ENCODE measurements at places on chromosomes 1 and 21.

GRCh38 chr1:170864238-170864637 is 71.1 kb upstream of the MROH9 start:
- no peak for DNase-seq

GRCh38 chr1:11138952-11139351 is 39.3 kb upstream of the EXOSC10 start:
- no peak for DNase-seq

- no peak for DNase-seq
Observed at GRCh38 chr1:67429011-67429527, 1.1 kb downstream of the SERBP1 start.

- no peak for DNase-seq
Observed at GRCh38 chr1:205451202-205451601, 4.6 kb downstream of the BLACAT1 start.

DNA sequence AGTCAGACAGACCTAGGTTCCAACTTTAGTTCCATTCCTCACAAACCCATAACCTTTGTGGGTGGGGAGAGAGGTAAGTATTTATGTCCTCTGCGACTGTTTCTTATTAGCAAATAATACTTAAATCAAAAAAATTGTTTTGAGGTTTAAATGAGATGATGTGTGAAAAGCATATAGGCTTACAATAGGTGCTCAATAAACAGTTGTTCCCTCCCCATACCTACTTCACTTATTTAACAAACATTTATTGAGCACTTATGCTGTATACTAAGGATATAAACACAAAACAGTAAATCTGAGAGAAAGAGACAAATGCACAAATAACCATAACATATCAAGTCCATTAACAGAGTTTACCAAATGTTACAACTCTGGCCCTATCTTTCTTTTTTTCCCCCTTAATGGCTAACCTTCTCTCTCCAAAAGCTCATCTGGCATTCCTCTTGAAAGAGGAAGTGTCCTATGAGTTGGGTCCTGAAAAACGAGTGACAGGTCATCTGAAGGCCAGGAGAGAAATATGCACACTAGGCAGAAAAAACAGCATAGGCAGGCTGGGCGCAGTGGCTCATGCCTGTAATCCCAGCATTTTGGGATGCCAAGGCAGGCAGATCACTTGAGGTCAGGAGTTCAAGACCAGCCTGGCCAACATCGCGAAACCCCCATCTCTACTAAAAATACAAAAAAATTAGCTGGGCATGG is 10.3 kb downstream of the PIGM start:
- no peak for DNase-seq

- DNase-seq = no peak
Observed at GRCh38 chr1:225908013-225908640, 15.9 kb downstream of the PYCR2 start.

GRCh38 chr1:66384258-66384921 is 149.6 kb upstream of the SGIP1 start:
- no peak for DNase-seq

- DNase-seq = no peak
Observed at GRCh38 chr1:98702976-98703375, 41.5 kb downstream of the SNX7 start.

- DNase-seq = peak; percentile 88
Observed at GRCh38 chr1:243850452-243851256, 611 bp upstream of the AKT3 start.

- DNase-seq = no peak
Observed at GRCh38 chr1:58568271-58568860, 8.7 kb downstream of the TACSTD2 start.

DNA sequence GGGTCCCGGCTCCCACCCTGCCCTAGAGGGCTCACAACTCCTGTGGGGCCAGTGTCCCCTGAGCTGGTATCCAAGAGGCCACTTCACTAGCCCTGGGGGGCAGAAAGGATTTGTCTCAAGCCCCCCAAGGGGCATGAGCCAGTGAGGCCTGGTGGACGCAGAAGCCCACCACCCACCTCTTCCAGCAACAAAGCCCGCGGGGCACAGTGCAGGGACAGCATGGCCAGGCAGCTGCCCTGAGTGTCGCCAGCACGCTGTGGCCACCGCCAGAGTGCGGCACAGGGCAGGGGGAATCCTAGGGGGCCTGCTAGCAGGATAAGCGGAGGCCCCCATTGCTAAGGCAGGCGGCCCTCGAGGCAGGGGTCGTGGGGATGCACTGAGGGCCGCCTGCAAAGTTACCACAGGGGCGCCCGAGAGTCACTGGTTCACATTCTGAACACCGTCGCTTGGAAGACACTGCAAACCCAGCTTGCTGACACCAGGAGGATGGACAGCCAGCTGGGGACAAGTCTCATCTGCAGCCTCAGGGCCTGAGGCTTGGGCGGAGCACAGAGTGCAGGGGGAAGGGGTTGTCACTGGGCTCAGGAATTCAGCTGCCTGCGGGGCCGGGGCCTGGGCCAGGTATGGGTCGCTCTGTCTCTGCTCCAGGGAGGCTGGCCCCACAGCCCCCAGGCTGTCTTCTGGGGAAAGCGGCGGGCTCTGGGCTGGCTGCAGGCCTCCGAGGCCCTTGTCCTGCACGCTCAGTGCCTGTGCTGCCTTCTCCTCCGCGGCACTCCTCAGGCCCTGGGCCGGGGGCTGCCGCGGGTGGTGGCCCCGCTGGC is 26.8 kb downstream of the SLC19A1 start:
- peak; percentile 58 for DNase-seq

GRCh38 chr1:181151378-181152326 is 63.2 kb downstream of the IER5 start:
- DNase-seq = no peak

DNA sequence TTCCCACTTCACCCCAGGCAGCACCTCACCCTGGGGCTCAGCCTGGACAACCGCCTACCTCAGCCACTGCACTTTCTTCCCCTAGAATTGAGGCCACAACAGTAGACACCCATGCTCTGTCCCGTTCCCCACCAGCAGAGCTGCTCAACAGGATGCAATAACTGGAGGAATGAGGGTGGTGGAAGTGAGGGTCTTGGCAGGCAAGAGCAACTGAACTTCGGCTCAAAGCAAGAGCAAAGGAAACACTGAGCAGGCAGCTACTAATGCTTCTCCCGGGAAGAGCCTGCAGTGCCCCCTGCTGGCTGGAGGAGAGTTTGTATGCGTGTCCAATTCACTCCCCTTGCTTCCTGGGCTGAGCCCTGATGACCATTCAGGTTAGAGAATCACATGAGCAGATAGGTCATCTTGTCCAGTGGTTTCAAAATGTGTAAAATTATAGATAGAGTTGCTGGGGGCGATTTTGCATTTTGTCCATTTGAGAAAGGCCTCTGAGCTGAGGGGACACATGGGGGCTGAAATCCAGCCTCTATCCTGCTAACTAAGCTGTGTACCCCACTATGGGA is 13.9 kb downstream of the NT5C1A start:
- peak; percentile 71 for DNase-seq

GRCh38 chr1:182133181-182133580 is 71.7 kb upstream of the ZNF648 start:
- no peak for DNase-seq

GRCh38 chr1:198096390-198096789 is 60.4 kb upstream of the NEK7 start:
- no peak for DNase-seq

DNA sequence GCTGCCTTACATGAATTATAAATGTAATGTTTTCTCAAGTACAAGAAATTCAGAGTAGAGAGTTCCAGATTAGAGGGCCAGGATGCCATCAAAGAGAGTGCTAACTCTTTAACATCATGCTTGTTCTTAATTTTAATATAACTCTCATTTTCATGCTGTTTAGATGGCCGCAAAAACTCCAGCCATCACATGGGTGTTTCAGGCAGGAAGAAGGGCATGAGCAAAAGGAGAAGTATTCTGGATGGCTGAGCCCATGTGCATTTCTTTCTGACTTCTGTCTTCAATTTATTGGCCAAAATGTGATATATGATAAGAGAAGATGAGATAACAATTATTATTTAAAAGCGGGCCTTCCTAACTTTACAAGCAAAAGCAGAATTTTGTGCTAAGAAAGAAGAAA is 1328.6 kb downstream of the MRPL39 start:
- no peak for DNase-seq

DNA sequence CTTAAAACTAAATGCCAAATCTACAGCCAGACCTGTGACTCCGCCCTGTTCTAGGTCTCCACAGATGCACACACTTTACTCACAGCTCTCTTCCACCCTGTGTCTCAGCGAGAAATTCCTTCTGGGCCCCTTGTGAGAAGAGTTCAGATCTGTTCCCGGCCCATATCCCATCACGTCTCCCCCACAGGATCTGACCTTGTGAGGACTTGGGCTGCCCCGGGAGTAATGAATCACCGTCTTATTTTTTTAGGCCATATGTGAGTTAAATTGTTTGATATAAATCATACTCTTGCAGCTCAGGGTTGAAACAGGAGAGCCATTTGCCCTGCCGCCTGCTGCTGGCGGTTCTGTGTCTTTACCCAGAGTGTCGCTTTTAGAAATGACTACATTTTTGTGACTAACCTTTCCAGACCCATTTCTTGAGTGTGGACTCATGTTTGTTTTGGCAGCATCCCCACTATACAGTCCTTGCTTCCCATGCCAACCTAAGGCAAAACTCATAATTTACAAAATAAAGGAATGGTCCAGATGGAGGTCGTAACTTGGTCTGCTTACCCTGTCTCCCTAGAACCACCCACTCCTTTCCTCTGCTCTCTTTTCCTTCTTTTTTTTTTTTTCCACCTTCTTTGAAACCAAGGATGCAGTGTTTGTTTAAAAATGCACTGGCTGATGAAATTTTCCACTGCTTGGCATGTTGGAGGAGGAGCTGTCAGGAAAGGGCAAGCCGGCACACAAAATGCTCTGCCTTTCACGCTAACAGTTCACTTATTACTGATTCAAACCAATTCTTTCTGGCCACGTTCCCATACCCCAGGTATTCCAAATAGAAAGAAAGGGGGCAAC is 98.0 kb upstream of the C1orf105 start:
- no peak for DNase-seq

DNA sequence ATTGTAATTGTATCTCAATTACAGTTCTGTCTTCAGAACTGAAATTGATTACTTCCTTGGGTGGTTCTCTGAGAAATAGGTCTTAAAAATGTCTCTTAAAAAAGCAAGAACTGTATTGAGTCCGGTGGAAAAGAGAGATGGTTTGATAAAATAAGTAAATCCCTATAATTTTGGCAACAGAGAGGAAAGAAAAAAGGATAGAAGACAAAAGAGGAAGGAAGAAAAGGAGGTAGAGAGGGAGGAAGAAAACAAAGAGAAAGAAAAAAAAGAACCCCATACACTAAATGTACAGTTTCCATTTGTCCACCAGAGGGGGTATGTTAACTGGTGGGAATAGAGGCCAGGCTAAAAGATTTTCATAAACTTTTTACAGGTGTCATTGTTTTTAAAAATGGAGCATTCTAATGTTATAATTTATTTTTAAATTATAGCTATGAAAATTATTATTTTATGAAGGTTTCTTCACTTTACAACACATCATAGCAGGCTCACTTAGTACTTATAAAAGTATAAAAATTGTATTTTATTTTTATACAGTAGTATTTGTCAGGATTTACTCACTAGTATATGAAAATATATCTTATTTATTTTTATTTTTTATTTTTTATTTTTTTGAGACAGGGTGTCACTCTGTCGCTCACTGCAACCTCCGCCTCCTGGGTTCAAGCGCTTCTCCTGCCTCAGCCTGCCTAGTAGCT is 2.1 kb upstream of the UBE2T start:
- peak; percentile 67 for DNase-seq

DNA sequence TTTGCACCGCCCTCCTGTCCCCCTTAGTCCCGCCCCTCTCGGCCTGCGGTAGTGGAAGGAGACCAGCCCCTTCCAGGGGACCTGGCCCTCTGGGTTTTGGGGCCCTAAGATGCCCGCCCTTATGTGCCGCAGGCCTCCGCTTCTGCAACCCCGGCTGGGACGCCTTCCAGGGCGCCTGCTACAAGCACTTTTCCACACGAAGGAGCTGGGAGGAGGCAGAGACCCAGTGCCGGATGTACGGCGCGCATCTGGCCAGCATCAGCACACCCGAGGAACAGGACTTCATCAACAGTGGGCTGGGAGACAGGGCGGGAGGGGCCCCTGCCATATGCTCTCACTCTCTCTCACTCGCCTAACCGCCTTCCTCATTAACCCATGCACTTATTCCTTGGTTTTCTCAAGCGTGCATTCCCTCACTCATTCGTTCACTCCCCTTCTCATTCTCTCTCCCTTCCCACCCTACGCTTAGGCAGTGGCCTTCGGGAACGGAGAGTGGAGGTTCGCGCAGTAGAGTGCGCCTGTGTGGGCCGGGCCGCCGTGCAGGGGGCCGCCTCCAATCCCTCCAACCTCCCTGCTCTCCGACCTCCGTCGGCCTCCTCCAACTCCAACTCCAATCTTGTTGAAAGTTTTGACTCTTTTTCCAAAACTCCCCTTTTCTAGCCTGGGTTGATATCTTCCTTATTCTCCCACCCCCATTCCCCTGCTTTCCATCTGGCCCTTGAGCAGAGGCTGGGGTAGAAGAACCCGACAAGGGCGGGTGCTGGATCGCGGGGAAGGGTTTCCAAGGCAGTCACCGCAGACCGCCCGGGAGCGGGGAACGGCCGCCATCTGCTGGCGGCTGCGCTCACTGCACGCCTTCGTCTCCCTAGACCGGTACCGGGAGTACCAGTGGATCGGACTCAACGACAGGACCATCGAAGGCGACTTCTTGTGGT is 15.2 kb downstream of the BCAN start:
- DNase-seq = peak; percentile 82

- DNase-seq = no peak
Observed at GRCh38 chr1:93143136-93143535, 37.1 kb downstream of the TMED5 start.

DNA sequence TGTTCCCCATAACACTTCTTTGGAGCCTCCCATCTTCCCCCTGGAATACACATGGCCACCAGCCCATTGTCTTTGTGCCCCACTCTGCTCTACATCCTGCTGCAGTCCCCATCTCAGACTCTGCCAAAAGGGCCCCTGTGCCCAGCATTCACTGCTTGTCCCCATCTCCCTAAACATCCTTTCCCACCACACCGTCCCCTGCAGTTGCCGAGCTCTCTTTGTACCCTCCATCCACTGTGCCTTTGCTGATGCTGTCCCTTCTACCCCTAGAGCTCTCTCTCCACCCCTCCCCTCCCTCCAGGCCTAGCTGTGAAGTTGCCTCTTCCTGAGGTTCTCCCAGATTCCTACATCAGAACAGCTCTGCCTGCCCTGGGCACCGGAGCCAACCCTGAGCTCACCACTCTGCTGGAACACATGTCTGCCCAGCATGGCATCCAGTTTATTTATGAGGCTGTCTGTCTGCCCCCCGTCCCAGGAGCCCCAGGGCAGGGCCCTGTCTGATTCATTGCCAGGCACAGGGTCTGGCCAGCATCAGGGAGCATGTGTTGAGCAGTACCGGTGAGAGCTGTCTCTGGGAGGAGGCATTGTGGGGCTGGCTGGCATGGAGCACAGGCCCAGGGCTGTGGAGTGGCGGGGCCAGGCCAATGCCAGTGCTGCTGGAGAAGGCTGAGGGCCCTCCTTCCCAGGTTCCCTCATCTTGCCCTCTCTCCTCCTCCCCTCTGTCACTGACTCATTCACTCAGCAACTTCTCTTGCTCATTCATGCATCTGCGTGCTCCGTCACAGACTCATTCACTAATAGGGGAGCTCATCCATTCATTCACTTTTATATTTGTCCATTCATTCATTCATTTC is 28.8 kb downstream of the EDN2 start:
- no peak for DNase-seq

- no peak for DNase-seq
Observed at GRCh38 chr1:197787623-197788536, 12.6 kb upstream of the DENND1B start.
